ENCODE measurements at places on chromosomes 3 and 15.

GRCh38 chr15:67839929-67840748, at the start of gene RNU6-1:
RNU6-1 (minus strand) TSS chr15:67840045.
- DNase-seq: peak; percentile 95

GRCh38 chr3:175258763-175259162, 399.6 kb downstream of the NAALADL2 start:
- no peak for DNase-seq

- no peak for DNase-seq
Measured at GRCh38 chr3:23325466-23326065, 122.4 kb downstream of the UBE2E2 start.

DNA sequence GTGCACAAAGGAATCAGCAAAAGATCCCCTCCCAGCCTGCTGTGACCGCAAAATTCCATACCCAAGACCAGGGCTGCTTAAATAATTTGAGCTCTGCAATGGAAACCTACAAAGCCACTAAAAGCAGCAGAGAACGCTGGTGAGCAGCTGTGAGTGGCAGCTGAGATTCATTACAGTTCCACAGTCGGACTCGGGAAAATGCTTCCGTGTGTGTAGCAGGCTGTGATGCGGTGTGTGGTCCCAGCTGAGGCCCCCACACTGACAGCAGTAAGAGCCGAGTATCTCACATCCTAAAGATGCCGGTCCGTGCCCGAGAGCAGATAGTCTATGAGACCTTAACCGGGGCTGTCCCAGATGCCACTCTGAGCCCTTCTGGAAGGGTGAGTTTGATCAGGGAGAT, 37.4 kb downstream of the TM2D3 start:
- DNase-seq: no peak

DNA sequence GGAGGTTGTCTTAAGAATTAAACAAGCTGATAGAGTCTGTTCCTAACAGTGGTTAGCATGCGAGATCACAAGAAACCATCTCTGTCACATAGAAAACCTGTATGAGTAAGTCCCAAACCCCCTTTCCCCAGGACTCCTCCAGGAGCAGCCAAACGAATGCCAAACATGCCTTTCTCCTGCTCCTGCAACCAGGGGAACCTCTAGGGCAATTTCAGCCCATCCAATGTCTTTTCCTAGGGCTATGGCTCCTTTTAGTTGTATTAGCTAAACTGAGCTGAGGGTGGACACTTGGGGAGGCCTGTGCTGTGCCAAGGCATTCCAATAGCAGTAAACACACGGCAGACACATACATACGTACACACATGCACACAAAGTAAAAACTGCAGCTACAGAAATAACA, 36.5 kb upstream of the TIMP4 start:
- no peak for DNase-seq

- DNase-seq: no peak
Measured at GRCh38 chr15:42544853-42545629, 3.6 kb downstream of the LRRC57 start.

DNA sequence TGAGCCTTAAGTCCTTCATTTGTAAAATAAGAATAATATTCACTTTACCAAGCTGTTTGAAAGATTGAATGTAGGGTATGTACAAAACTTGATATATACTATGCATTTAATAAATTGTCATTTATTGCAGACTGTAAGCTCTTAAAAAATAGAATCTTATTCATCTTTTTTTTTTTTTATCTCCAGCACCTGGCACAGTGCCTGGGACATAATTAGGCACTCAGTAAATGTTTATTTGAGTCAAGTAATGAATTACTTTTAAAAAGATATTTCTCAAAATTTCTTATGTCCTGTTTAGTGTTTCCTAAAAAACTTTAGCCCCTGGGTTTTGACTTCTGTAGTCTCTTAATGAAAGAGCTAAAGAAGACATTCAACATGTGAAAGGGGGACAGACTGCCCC, 71.7 kb downstream of the TOP2B start:
- no peak for DNase-seq

- DNase-seq: no peak
Measured at GRCh38 chr3:58754074-58754473, 87.5 kb upstream of the FAM3D start.
